ENCODE measurements at places on chromosomes 3 and 15.
A peak's percentile ranks its signal among the peaks of the same experiment; 100 is the strongest.

DNA sequence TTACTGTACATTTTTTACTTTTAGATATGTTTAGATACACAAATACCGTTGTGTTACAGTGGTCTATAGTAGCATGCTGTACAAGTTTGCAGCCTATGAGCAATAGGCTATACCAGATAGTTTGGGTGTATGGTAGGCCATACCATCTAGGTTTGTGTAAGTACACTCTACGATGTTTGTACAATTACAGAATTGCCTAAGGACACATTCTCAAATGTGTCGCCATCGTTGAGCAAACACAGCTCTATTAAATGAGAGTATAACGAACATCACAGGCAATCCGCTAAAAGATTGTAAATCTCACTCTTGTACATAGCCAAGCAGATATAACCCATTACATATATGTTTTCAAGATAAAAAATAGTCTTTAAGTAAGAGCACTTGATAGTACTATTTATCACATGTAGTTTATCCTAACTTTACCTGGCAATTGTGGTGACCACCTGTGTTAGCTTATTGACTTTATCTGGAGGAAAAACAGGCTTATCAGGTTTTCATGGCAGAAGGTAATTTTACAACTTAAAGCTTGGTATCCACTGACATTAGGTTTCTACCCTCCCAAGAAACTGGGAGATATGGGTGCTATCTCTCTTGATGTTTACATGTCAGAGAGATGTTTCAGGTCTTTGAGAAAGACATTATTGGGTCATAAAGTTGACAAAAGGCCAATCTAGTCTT lies 898.7 kb downstream of the NSUN3 start:
- H3K36me3 ChIP-seq, result no peaks in the 10 kb centered on the region
- no peak for DNase-seq
- H3K27ac ChIP-seq, result no peak overlapping the region
- H3K4me3 ChIP-seq, result no peak overlapping the region
- H3K4me1 ChIP-seq, result no peaks in the 10 kb centered on the region
- no peaks in the 10 kb centered on the region for H3K27me3 ChIP-seq

DNA sequence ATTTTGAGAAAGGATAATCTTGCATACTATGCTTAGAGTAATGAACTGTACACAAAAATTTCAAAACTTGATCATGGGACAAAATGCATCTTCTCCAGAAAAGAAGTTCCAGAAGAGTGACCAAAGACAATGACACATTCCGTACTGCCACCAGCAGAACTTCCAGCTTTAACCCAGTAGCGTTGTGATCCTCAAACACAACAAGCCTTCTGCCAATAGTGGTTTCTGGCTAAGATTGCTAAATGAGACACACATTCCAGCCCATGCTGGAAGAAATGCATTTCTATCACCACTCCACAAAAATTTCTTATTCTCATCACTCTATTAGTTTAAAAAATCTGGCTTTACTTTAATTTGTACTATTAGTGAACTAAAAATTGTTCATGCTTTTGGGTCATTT lies 334.9 kb downstream of the TBC1D5 start:
- no peak overlapping the region for H3K27ac ChIP-seq
- no peaks in the 10 kb centered on the region for H3K36me3 ChIP-seq
- no peak for DNase-seq
- no peaks in the 10 kb centered on the region for H3K4me1 ChIP-seq
- H3K27me3 ChIP-seq, result no peaks in the 10 kb centered on the region
- no peak overlapping the region for H3K4me3 ChIP-seq

DNA sequence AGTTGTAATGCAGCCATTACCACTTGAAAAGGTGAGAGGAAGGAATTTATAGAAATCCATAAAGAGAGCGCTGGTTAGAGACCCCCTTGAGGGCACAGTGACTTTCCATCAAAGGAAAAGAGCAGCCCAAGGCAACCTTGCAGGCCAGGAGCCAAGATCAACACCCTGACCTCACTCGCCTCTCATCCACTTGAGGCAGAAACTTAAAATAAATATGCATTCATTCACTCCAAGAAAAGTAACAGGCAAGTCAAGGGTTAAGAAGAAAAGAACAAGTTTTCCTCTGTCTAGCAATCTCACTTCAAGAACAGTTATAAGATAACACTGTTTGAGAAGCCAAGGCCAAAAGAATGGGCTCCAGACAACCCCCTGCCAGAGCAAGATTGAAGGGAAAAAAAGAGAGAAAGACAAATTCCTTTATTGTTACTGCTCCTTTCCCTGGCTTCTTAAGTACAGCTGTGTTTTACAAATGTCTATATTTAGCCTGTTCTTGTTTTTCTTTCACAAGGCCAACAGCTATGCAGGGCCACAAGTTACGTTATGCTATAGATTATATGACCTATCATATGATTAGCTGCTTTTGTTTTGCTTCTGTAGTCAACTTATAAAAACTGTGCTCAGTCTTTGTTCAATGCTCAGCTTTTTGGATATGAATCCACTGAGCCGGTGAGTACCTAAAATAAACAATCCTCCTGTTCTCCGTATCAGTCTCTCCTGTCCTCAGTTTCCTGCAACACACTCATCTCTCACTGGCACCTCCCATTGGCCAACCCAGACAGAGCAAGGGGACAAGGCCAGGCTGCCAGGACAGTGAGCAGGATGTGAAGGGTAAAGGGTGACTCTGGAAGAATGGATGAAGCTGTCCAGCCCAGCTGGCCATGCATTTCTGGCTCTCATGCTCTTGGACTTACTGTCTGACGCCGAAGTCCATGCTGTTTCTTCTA lies 15.8 kb upstream of the SSUH2 start:
- no peak overlapping the region for H3K27ac ChIP-seq
- no peak overlapping the region for H3K4me3 ChIP-seq
- DNase-seq, result no peak
- no peaks in the 10 kb centered on the region for H3K27me3 ChIP-seq
- no peaks in the 10 kb centered on the region for H3K4me1 ChIP-seq
- no peaks in the 10 kb centered on the region for H3K36me3 ChIP-seq

- H3K27me3 ChIP-seq, result no peaks in the 10 kb centered on the region
- H3K36me3 ChIP-seq, result no peaks in the 10 kb centered on the region
- no peak overlapping the region for H3K27ac ChIP-seq
- H3K4me3 ChIP-seq, result no peak overlapping the region
- peaks cover under 1% of the 10 kb centered on the region for H3K4me1 ChIP-seq
Observed at GRCh38 chr3:40518848-40519247, 5.9 kb upstream of the ZNF621 start.

GRCh38 chr15:68696414-68697363 lies 117.9 kb downstream of the CORO2B start:
- no peak overlapping the region for H3K4me3 ChIP-seq
- no peaks in the 10 kb centered on the region for H3K36me3 ChIP-seq
- H3K27me3 ChIP-seq, result no peaks in the 10 kb centered on the region
- no peak for DNase-seq
- H3K4me1 ChIP-seq, result peaks cover 10% of the 10 kb centered on the region

GRCh38 chr3:119380697-119381096 lies 82.7 kb downstream of the TMEM39A start:
- no peaks in the 10 kb centered on the region for H3K27me3 ChIP-seq
- no peak for DNase-seq
- peaks cover 19% of the 10 kb centered on the region for H3K36me3 ChIP-seq
- H3K27ac ChIP-seq, result no peak overlapping the region
- H3K4me3 ChIP-seq, result no peak overlapping the region

GRCh38 chr3:136919799-136920580 lies 37.8 kb upstream of the IL20RB start:
- peak; percentile 64 for DNase-seq
- H3K27me3 ChIP-seq, result no peaks in the 10 kb centered on the region
- peaks cover 93% of the 10 kb centered on the region for H3K4me1 ChIP-seq
- H3K27ac ChIP-seq, result peak overlapping the region; percentile 55
- H3K4me3 ChIP-seq, result no peak overlapping the region

DNA sequence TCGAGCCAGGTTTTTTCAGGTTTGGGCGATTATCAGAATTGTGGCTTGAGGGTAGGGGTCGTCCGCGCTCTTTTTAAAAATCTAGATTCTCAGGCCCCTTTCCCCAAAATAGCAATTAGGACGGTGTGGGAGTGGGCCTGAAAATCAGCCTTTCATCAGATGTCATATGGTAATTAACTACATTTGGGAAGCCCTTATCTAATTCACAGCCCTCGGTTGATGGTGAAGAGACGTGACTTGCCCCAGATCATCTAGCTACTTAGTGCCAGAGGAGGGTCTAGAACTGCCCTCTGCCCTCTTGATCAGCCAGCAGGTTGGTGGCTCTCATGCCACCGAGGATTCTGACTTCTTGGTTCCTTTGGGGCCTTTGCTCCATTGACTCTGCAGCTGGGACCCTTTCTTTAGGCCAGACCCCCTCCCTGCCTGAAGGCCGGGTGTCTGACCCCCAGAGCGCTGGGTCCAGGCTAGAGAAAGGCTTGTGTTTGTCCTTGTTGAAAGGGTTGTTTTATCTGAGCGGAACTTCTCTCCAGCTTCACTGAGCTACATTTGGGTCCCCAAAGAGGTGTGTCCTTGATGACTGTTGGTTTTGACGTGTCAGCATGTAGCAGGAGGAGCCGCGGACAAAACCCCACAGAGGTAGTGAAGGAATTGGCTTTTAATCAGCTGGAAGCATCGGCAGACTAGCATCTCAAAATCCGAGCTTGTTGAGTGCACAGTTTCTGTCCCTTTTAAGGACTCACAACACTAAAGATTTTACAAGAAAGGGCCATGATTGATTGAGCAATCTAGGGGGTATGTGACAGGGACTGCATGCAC lies 857 bp downstream of the AEN start:
- H3K4me3 ChIP-seq, result peak overlapping the region; percentile 92
- DNase-seq, result peak; percentile 83
- H3K36me3 ChIP-seq, result peaks cover 7% of the 10 kb centered on the region
- peaks cover 57% of the 10 kb centered on the region for H3K4me1 ChIP-seq
- H3K27me3 ChIP-seq, result no peaks in the 10 kb centered on the region

- H3K36me3 ChIP-seq, result no peaks in the 10 kb centered on the region
- H3K27me3 ChIP-seq, result no peaks in the 10 kb centered on the region
- no peak for DNase-seq
- no peak overlapping the region for H3K4me3 ChIP-seq
- H3K27ac ChIP-seq, result no peak overlapping the region
- no peaks in the 10 kb centered on the region for H3K4me1 ChIP-seq
Observed at GRCh38 chr3:106809041-106809440, 568.2 kb upstream of the CCDC54 start.

GRCh38 chr3:59001675-59002074 lies 48.1 kb downstream of the CFAP20DC start:
- H3K27ac ChIP-seq, result no peak overlapping the region
- H3K4me1 ChIP-seq, result no peaks in the 10 kb centered on the region
- no peaks in the 10 kb centered on the region for H3K36me3 ChIP-seq
- H3K27me3 ChIP-seq, result no peaks in the 10 kb centered on the region

GRCh38 chr15:26260517-26261133 lies 397.5 kb upstream of the ATP10A start:
- H3K36me3 ChIP-seq, result no peaks in the 10 kb centered on the region
- no peaks in the 10 kb centered on the region for H3K27me3 ChIP-seq
- H3K27ac ChIP-seq, result no peak overlapping the region
- no peak overlapping the region for H3K4me3 ChIP-seq
- H3K4me1 ChIP-seq, result no peaks in the 10 kb centered on the region

DNA sequence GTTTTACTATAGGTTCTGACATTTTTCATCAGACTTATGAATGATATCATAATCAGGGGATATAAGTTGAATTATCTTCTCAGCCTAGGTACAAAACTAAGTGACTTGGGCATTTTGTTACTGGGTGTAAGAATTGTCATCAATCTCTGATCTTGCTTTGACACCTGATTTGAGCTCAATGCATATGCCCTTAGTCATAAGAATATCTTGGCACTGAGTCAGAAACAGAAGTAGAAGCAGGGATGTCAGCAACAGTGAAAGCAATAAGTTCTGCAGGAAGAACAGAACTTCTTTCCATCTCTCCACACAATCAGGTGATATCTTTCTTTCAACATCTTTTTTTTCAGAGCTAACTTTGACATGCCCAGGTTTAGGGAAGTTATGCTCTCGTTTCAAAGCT lies 14.6 kb downstream of the SLITRK3 start:
- no peaks in the 10 kb centered on the region for H3K4me1 ChIP-seq
- no peak overlapping the region for H3K27ac ChIP-seq
- DNase-seq, result no peak
- no peak overlapping the region for H3K4me3 ChIP-seq
- no peaks in the 10 kb centered on the region for H3K27me3 ChIP-seq

DNA sequence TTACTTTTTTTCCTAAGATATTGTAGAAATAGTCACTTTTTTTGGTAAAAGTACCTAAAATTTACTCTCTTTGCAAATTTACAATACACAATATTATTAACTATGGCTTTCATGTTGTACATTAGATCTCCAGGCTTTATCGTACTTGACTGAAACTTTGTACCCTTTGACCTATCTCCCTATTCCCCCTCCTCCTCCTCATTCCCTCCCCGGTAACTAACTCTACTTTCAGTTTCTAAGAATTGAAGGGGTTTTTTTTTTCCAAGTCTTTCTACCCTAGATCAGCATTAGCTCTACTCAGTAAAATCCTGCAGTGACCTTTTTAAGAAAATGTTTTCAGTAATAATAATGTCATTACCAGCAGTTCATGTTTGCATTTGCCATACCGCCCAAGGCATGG lies 10.1 kb downstream of the HACL1 start:
- H3K4me3 ChIP-seq, result no peak overlapping the region
- H3K4me1 ChIP-seq, result no peaks in the 10 kb centered on the region
- no peaks in the 10 kb centered on the region for H3K27me3 ChIP-seq

DNA sequence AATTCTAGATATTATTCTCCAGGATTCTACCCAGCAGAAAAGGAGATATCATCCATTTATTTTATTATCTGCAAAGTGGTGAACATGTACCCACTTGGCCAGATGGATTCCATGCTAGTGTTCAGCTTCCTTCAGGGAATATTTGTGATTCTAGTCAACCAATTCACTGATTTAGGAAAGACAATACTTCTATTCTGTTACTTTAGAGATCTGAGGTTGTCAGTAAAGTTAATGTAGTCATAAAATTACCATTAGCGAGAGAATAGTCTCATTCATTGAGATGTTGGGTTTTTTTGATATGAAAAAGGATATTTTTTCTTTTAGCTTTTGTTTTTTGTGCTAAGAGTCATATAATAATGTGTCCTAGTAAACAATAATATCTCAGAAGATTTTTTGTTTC lies 222.8 kb downstream of the CGGBP1 start:
- no peak for DNase-seq
- H3K27me3 ChIP-seq, result no peaks in the 10 kb centered on the region
- H3K4me1 ChIP-seq, result no peaks in the 10 kb centered on the region
- no peak overlapping the region for H3K27ac ChIP-seq
- no peak overlapping the region for H3K4me3 ChIP-seq
- H3K36me3 ChIP-seq, result no peaks in the 10 kb centered on the region

- no peaks in the 10 kb centered on the region for H3K4me1 ChIP-seq
- no peak for DNase-seq
Observed at GRCh38 chr3:185766329-185767001, 58.4 kb downstream of the IGF2BP2 start.

GRCh38 chr3:162292409-162292808 lies 795.8 kb downstream of the OTOL1 start:
- no peak for DNase-seq
- no peak overlapping the region for H3K27ac ChIP-seq

GRCh38 chr3:7953449-7954014 lies 548.1 kb upstream of the LMCD1 start:
- H3K27ac ChIP-seq, result no peak overlapping the region
- H3K36me3 ChIP-seq, result no peaks in the 10 kb centered on the region
- no peak for DNase-seq
- H3K4me3 ChIP-seq, result no peak overlapping the region
- no peaks in the 10 kb centered on the region for H3K27me3 ChIP-seq

GRCh38 chr15:56985856-56986255 lies 67.4 kb downstream of the TCF12 start:
- H3K27ac ChIP-seq, result no peak overlapping the region
- no peaks in the 10 kb centered on the region for H3K27me3 ChIP-seq
- H3K4me1 ChIP-seq, result peaks cover 48% of the 10 kb centered on the region
- DNase-seq, result no peak
- H3K4me3 ChIP-seq, result no peak overlapping the region

GRCh38 chr15:70258369-70259027 lies 160.8 kb upstream of the TLE3 start:
- peak overlapping the region; percentile 29 for H3K27ac ChIP-seq
- peak; percentile 61 for DNase-seq
- H3K4me1 ChIP-seq, result peaks cover 38% of the 10 kb centered on the region
- no peaks in the 10 kb centered on the region for H3K36me3 ChIP-seq
- peak overlapping the region; percentile 43 for H3K4me3 ChIP-seq
- no peaks in the 10 kb centered on the region for H3K27me3 ChIP-seq

All from CD4-positive, alpha-beta memory T cell (primary cell).